CD4-positive, alpha-beta T cell treated with Interleukin-21 for 1 hour (primary cell): ENCODE measurements at places on chromosomes 3 and 15.

GRCh38 chr3:117603097-117603496, 893.5 kb downstream of the TUSC7 start:
- no peak for DNase-seq

DNA sequence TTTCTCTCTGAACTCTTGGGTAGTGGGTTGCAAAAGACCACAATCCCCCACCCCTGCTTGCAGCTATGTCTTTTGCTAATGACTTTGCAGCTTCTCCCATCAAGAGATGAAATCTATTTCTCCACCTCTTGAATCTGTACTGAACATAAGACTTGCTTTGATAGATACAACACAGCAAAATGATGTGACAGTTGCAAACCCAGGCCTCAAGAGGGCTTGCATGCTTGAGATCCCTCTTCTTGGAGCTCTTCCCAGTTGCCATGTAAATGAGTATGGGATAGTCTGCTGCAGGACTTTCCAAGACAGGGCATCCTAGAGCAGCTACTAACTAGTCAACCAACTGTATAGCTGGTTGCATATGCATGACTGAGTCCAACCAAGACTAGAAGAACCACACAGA, 783.6 kb downstream of the PDCD6IP start:
- no peak for DNase-seq

- DNase-seq = no peak
Measured at GRCh38 chr3:25007974-25008658, 419.9 kb upstream of the RARB start.

GRCh38 chr3:52532517-52532837, 1.2 kb downstream of the NT5DC2 start:
- peak; percentile 24 for DNase-seq

- DNase-seq = no peak
Measured at GRCh38 chr3:10467904-10468612, 37.3 kb downstream of the ATP2B2 start.

DNA sequence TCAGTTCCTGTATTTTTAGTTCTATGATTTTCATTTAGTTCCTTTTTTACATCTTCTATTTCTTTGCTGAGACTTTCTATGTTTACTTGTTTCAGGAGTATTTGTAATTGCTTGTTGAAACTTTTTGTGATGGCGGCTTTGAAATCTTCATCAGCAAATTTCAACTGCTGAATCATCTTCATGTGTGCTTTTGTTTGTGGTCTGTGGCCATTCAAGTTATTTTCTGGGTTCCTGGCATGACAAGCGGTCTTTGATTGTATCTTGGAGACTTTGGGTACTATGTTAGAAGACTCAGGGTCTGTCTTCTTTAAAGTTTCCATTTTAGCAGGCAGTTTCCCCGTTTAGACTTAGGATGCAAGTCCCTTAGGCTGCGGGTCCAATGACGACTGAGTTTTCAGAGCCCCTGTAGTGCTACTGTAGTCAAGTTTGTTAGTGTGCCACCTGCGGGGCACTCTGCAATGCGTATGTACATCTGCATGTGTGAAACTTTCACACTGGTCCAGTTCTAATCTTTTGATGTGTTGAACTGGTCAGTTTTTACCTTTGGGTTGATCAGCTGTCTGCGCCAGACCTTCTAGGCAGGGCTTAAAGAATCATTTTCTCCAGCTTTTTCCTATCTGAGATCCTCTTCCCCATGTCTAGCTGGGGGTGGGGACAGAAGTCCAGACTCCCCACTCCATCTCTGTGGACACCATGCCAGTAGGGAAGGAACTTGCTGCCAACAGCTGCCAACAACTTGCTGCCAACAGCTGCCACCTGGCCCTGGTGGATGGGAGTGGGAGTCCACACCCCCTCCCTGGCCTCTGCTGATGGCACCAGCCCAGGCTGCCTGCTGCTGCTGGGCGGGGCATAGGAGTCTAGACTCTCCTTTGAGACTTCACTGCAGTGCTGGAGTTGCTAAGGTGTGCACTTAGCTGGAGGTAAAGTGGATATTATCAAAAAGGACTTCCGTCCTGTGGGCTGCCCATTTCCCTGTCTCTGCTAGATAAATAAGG, 190.9 kb downstream of the TJP1 start:
- no peak for DNase-seq

GRCh38 chr3:46994801-46995731, 15.6 kb downstream of the NBEAL2 start:
- no peak for DNase-seq

DNA sequence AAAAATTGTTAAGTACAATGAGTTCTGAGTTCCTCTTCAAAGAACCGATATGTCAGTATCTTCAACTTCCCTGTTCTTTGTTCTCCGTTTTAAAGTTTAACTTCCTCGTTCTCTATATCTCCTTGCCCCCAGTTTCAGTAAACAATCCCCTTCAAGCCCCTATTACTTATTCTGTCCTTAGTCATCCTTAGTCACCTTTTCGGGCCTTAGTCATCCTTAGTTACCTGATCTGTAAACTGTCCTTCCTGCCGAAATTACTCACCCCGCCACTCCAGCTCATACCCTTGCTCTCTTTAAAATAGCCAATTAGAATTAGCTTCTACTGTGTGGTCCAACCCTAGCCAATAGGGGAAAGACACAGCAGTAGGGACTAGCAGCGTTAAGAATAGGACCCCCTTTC, 1165.6 kb downstream of the NSUN3 start:
- no peak for DNase-seq

GRCh38 chr3:112688085-112688769, 47.3 kb upstream of the CCDC80 start:
- DNase-seq = no peak

DNA sequence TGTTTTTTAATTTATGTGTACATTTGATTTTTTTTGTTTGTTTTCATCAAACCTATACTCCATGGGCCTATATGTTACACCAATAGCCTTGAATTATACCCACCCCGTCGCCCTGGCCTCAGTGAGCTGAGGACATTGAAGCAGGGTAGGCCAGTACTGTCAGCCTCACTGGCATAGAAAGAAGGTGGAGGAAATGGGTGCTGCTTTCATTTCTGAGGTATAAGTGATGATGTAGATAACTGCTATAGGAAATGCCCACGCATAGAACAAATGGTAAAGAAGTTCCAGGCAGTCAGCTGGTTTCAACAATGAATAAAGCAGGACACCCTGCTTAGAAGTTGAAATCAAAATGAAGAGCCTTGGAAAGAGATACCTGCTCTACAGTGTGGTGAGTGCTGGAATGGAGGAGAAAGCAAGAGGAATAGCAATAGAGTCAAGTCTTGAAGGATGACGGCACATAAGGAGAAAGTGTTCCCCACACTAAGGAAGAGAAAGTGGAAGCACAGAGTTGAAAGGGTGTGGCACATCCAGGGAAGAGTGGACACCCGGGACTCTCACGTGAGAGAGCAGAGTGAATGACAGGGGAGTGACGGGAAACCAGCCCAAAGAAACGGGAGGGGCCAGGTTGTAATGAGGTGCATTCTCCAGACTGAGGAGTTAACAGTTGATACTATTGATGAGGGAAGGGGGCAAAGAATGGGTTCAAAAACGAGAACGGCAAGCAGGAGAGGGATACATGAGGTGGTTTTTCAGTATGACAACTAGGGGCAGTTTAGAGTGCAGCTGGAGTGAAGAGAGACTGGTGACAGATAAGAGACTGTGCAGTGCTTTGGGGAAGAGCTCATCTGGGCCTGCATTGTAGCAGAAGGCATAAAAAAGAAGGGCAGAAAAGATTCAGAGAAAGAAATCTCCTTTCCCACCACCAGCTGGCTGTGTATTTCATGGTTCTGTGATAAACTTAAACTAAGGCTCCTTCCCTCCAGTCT, 70.5 kb downstream of the KLHL25 start:
- peak; percentile 69 for DNase-seq

- DNase-seq = no peak
Measured at GRCh38 chr3:18111796-18112232, 313.3 kb downstream of the SATB1 start.

DNA sequence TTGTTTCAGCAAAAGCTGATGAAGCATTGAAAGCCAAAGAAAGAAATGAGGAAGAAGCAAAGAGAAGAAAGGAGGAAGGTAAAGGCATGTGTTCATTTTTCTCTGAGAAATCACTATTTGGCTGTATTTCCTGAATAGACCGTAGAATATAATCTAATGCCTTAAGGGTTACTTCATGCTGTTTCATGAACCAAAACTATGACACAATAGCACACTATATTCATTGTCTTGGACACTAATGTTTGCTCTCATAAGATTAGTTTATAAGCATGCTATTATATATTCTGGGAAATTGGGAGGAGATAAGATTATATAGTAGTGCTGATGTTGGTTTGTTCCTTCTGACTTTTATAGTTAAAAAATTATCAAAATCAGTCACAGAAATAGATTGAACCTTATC, 110.1 kb upstream of the MLF1 start:
- no peak for DNase-seq

DNA sequence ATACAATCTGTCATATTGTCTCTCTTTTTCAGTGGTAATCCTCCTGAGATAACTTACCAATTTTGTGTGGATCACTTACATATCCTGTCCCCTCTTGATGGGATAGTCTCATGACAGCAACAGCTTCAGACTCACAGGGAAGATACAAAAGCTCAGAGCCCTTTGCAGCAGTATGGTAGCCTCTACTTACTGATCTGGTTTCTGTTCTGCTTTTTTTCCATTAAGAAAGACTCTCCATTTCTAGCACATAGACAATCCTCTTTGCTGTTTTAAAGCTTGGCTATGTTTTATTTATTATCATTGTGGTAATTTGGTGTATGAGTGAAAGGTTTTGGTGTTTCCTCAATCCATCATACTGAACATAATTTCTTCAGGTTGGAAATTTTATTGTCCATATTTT, 25.4 kb upstream of the SOX14 start:
- no peak for DNase-seq

DNA sequence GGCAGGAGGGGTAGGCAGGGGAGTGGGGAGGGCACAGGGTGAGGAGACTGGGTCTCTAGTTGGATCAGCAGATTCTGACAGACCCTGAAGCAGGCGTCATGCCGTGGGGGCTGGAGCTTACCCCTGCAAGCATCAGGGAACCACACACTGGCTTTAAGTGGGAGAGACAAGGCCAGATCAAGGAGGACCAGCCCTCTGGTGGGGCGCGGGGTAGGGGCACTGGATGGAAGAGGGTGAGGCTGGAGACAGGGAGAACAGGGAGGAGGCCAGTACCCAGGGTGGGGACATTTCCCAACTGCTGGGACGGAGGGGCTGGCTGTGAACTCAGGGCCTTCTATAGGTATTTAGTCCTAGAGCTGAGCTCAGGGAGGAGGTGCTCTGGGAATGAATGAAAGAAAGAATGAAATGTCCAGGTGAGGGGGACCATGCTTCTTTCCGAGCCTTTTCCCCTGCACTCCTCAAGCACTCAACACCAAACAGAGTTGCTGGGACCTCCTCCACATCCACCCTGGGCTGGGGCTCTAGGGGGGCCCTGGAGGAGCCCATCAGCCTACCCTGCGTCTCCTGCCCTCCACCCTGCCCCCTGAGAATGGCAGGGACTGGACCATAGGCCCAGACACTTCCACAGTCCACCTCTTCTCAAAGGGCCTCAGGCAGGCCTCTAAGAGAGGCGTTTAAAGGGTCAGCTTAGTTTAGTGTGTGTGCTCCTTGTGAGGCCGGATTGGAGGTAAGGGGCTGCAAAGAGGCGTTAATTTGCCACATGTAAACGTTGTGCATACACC, 49.0 kb upstream of the FGD5 start:
- DNase-seq = no peak

DNA sequence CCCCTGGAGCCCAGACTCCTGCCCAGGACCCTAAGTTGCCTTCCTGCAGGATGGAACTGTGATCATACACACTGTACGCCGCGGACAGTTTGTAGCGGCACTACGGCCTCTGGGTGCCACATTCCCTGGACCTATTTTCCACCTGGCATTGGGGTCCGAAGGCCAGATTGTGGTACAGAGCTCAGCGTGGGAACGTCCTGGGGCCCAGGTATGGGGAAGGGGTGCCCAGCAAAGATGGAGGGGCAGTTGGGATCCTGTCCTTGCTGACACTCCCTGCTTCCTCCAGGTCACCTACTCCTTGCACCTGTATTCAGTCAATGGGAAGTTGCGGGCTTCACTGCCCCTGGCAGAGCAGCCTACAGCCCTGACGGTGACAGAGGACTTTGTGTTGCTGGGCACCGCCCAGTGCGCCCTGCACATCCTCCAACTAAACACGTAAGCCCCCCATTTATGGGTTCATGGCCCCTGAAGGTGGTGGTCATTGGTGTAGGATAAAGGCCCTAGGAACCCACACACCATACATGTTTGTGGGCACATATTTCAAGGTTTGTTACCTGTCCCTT, 28.8 kb downstream of the NBEAL2 start:
- no peak for DNase-seq

DNA sequence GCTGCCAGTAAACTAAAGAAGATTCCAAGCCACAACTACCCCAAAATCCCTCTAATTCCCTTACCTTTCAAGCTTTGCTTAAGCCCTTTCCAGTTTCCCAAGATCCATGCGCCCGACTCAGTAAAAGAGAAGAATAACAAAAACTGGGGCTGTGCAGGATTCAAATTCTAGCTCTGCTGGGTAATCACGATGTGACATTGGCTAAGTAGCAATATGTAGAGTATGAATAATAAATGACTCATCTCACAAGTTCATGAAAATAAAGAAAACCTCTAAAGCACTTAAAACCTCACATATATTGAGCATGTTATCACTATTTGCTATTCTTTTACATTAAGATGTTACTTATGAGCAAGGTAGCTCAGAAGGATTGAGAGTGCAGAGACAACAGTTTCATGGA, 522.2 kb upstream of the ZNF717 start:
- DNase-seq = no peak

- DNase-seq = no peak
Measured at GRCh38 chr15:57263520-57263919, 112.8 kb upstream of the CGNL1 start.

DNA sequence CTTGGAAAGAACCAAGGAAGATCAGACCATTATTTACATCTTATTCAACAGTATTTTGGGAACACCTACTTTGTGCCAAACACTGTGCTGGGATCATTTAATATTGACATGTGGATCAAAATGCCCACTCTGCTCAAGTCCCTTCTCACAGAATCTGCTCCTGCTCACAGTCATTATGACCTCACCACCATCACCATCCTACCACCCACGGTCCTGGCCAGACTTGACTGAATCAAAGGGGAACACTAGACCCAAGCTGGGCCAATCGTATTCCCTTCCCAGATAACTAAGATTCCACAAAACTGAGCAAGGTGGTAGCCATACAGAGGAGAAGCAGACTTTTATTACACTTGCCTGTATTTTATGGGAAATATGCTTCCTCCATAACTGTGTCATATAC, 3.4 kb upstream of the CEP152 start:
- no peak for DNase-seq

GRCh38 chr3:88114878-88115549, 34.7 kb upstream of the C3orf38 start:
- no peak for DNase-seq

- DNase-seq = peak; percentile 5
Measured at GRCh38 chr3:136385457-136385856, 135.3 kb downstream of the PCCB start.

- DNase-seq = no peak
Measured at GRCh38 chr3:58093574-58094195, 85.5 kb downstream of the FLNB start.

DNA sequence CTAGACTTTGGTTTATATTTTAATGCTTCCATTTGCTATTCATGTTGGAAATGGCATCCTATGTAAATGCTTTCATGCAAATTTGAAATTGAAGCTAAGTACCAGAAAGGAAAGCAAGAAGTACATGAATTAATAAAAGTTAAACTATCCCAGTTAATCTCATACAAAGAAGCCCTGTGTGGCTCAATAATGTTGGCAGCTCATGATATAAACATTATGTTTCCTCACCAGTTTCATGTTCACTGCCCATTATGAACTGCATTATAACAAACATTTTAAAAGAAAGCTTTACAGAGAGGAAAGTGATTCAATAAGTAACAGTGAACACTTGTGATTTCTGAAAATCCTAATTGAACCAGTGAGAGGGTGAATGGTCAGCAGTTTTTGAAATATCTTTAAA, 62.9 kb upstream of the ROBO2 start:
- no peak for DNase-seq
